AG04450 (cell line): ENCODE measurements at places on chromosomes 3 and 15. TPM values are rescaled to one million over a fixed set of nuclear protein-coding genes. Genes with fewer than 3 reads are reported as not detected.

Gene CD86
- not detected in 2 replicates for polyA plus RNA-seq

Gene ISY1
- 29.7 and 34.3 TPM in 2 replicates for polyA plus RNA-seq

Gene CYP8B1
- polyA plus RNA-seq: not detected in 2 replicates

Gene PCSK6
- 0.06 TPM in 1 of 2 replicates, not detected in the other for polyA plus RNA-seq

Gene MAGEL2
- polyA plus RNA-seq: 0.12 and 0.20 TPM in 2 replicates

Gene TMEM266
- polyA plus RNA-seq: 0.05 TPM in 1 of 2 replicates, not detected in the other

Gene IQCH
- 0.95 and 1.1 TPM in 2 replicates for polyA plus RNA-seq

Gene B3GNT5
- 2.0 and 2.9 TPM in 2 replicates for polyA plus RNA-seq

Gene BDH1
- polyA plus RNA-seq: 6.1 and 6.6 TPM in 2 replicates

Gene PLEKHO2
- 29.5 and 30.3 TPM in 2 replicates for polyA plus RNA-seq

Gene ETV5
- 28.6 and 33.7 TPM in 2 replicates for polyA plus RNA-seq

Gene DCLK3
- polyA plus RNA-seq: not detected in 2 replicates

Gene OXNAD1
- 7.9 and 9.0 TPM in 2 replicates for polyA plus RNA-seq

Gene SELENOS
- polyA plus RNA-seq: 79.9 and 100 TPM in 2 replicates

Gene SLC30A4
- polyA plus RNA-seq: 3.9 and 5.1 TPM in 2 replicates

DNA sequence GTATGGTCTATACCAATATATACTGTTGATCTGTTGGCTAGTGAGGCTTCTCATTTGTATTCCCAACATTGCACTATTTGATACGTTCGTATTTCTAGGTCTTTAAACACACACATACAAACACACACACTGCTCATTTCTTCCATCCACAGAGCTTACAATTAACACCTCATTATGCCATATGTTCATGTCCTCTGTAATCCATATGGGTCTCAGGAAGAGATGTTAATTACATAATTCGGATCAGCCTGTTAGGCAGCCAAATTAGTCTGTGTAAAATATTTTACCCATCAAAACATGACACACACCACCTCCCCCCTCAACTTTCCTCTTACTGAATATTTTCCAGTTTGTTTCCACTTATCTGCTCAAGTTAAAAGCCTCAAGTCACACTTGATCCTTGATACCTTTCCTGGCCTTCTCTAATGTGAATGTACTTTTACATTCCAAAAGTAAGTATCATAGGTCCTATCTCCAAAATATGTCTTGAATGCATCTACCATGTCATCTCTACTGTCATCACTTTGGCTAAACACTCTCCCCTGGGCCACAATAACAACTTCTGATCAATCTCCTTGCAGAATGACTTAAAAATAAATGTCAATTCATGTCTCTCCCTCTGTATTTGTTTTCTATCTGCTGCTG lies 28.2 kb downstream of the EOGT start:
- no peak for DNase-seq

- no peak for DNase-seq
Observed at GRCh38 chr15:56736881-56737707, 3.8 kb upstream of the ZNF280D start.

- DNase-seq: no peak
Observed at GRCh38 chr15:39285071-39285470, 295.8 kb upstream of the THBS1 start.

GRCh38 chr3:71846185-71846584 lies 61.2 kb upstream of the PROK2 start:
- DNase-seq: no peak

DNA sequence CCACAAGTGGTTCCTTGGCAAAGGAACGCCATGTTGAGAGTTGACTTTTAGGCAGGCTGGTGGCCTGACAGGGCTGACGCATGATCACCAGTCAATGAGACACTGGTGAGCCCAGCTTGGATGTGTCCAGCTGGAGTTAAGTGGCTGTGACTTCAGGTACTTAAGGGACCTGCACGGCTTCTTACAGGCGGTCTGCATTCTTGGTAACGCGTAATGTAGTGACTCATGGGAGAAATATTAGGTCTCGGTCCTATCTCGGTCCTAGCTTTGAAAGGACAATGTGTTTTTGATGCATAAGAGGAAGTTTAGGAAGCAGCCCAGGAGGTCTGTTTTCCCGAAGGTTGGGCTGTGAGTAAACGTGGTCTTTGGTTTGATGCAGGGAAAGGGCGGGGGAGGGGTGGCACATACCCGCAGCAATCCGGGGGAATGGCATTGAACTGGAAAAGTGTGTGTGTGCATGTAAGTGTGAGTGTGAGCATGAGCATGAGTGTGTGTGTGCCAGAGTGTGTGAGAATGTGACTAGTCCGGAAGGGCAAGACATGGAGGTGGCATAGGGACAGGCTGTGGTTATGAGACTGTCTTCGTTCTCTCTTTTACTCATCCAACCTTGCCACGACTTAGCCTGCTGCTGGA lies 55.3 kb downstream of the FAM43A start:
- no peak for DNase-seq

GRCh38 chr3:18767756-18768303 lies 342.7 kb upstream of the SATB1 start:
- DNase-seq: no peak

DNA sequence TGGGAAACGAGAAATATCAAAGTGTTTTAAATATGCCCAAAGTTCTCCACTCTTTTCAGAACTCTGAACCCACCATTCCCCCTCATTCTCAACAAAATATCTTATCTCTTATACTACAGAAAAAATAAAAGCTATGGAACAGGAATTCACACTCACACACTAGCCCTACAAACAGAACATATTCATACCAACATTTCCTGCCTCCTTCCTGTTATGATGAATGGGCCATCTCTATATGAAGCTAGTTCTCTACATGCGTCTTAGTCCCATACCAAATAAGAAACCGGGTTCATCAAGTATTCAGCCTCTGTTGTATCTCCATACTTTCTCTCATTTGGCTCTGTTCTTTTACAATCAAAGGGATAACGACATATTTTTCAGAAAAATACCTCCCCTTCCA lies 72.6 kb downstream of the PLSCR2 start:
- DNase-seq: no peak

DNA sequence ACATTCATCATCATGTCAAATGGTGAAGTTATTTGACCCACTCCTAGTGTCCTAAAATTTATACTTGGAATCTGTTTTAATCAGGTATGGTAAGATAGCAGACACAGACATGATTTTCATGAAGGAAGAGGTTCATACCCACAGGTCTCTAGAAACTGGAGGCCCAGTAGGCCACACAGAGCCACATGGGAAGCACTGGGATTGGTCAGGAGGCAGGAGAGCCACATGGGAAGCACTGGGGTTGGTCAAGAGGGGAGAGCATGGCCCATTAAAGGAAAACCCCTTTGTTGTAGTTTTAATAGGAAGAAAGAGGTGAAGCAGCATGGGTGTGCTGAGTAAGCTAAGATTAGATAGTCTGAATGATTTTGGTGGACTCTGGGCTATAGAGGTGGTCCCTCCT lies 356.9 kb downstream of the MFSD1 start:
- DNase-seq: no peak

DNA sequence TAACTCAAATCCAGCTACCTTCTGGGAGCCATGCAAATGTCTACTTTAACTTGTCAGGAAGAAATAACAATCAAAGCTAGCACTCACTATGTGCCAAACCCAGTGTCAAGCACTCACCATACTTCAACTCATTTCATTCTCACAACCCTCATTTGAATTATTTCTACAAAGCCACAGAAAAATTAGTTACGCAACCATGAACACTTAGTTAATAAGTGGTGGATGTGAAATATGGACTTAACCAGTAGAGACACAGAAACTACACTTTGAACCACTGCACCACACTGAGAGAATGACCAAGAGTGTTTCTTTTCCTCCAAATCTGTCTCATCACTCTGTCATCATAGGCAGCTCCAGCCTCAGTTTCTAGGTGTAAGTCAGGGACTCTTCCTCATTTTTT lies 91.0 kb upstream of the MBNL1 start:
- no peak for DNase-seq

- DNase-seq: peak; percentile 68
Observed at GRCh38 chr3:170233530-170233929, 11.3 kb downstream of the PRKCI start.

DNA sequence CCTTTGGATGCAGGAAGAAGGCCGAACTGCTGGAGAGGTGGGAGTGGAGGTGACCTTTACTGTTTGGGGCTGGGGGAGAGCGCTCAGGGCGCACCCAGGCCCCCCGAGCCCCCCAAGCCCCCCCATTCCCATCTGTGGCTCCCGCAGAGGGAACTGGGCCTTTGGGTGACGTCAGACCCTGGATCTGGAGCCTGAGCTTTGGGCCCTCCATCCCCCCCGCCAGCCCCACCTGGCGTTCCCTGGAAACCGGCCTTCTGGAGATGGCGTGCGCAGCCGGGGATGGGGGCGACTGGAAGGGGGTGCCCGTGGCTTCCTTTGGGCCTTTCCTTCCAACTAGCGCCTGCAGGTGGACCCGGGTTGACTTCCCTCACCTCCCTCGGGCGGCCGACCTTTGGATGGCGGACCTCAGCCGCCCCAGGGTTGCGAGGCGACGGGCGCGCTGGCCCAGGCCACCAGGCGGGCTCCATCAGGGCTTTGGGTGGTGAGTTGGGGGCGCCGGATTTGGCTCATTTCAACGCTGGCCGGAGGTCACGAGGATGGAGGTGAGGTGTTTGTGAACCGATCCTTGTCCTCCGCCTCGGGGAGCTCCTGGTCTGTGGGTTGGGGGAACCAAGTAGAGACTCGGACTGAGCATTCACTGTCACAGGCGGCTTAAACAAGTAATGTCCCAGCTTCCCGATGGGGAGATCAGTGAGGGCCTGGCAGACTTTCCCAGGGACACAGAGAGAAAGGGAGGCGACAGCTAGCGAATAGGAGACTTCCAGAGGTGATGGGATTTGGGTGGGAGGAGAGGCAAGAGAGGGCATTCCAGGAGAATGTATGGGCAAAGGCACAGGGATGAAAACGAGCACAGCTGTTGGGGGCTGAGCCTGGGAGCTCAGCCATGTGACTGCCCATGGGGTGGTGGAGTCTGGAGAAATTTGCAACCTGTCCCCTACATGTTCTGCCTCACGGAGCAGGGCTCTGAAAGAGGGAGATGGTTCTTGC lies 709 bp downstream of the SCAMP5 start:
- DNase-seq: no peak

DNA sequence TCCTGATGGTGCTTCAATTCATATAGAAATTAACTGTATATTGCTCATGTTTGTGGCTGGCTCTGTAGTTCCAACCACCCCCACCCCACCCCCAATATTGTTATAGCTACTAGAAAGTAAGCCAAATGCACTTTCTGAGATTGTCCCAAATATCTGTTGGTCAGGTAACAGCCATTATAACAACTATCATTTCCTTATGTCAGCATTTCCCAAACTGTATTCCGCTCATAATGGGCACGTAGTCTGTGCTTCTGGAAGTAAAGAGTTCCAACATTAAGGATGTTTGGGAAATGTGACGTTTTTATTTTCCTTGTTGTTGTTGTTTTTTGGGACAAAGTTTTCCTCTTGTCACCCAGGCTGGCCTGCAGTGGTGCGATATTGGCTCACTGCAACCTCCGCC lies 12.2 kb upstream of the TBL1XR1 start:
- no peak for DNase-seq

- DNase-seq: no peak
Observed at GRCh38 chr3:173913397-173913796, 515.9 kb downstream of the NLGN1 start.

DNA sequence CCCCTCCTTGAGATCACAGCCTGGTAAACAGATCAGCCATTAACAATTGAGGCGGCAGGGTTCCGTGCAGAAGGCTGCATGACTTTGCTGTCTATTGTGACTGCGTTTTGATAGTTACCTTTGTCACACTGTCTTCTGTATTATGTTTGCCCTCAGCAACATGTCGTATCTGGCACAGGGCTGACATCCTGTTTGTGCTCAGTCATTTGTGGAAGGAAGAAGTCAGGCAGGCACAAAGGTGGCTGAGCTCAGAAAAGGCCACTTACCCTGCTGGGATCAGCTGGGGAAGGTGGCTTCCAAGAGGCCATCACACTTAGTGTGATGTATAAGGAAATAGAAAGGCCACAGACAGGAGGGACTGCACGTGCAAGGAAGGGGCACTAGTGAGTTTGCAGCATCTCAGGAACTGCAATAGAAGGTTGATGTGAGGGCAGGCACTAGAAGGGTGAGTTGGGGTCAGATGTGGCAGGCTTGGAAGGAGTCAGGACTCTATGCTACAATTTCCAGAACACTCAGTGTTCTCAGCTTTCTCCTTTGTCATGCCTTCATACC lies 13.4 kb downstream of the PML start:
- DNase-seq: no peak

DNA sequence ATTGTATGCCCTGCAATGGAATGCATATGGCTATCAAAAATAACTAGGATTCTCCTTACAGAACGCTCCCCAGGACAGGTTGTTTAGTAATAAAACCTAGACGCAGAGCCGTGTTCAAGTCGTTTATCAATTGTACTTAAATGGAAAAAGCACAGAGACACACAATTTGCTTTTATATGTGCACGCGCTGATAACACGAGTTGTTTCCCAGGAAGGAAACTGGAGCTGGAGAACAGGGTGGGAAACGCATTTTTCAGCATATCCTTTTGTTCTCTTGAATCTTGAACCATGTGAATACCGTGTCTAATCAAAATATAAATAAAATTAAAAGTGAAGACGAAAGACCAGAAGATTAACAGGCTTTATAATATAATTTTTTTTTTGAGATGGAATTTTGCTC lies 3.6 kb upstream of the ANPEP start:
- DNase-seq: no peak

DNA sequence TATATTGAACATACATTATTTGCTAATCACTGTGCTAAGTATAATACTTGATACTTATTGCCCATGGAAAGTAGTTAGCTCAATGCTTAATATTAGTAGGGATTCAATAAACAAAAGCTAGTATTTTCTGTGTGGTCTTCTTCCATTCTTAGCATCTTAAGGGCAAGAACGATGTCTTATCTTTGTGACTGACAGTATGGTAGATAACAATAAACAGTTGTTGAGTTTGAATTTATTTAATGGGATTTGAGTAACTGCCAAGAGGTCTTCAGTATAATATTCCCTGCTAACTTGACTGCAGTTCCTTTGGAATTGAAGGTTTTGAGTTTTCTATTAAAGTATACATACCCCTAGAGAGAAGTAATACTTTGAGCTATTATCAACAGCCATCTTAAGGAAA lies 70.1 kb downstream of the ZNF609 start:
- DNase-seq: no peak

- DNase-seq: no peak
Observed at GRCh38 chr3:170247875-170248274, 25.7 kb downstream of the PRKCI start.

GRCh38 chr3:31546162-31546561 lies 13.4 kb downstream of the STT3B start:
- DNase-seq: no peak

DNA sequence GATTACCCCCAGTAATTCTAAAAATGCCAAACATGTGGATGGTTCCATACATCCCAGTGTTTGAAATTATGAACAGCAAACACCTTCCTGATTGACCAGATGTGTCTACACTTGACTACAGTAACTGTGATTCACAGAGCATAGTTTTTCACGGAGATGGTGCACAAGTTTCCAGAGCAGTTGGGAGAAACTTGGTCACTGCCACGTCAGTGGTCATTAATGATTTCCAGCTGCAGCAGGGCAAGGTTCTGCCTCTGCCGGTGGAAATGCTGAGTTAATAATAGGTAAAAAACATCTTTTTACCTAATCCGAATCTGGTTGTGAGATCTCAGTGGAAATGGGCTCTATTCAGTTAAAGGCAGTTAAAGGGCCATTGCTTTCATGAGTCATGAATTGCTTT lies 154.1 kb upstream of the FEZF2 start:
- DNase-seq: no peak

- no peak for DNase-seq
Observed at GRCh38 chr15:40016224-40016865, 22.6 kb downstream of the SRP14 start.

- DNase-seq: no peak
Observed at GRCh38 chr3:29936054-29936453, 655.2 kb downstream of the RBMS3 start.

GRCh38 chr3:25386686-25387255 lies 41.3 kb upstream of the RARB start:
- DNase-seq: no peak
